MM.1S (cell line): ENCODE measurements at places on chromosomes 4 and X.

- no peak for DNase-seq
Observed at GRCh38 chr4:100008048-100008447, 58.0 kb upstream of the H2AZ1 start.

GRCh38 chr4:123356921-123357320, 39.7 kb upstream of the SPRY1 start:
- DNase-seq, result no peak

GRCh38 chr4:41734371-41734770, 14.2 kb downstream of the PHOX2B start:
- no peak for DNase-seq

DNA sequence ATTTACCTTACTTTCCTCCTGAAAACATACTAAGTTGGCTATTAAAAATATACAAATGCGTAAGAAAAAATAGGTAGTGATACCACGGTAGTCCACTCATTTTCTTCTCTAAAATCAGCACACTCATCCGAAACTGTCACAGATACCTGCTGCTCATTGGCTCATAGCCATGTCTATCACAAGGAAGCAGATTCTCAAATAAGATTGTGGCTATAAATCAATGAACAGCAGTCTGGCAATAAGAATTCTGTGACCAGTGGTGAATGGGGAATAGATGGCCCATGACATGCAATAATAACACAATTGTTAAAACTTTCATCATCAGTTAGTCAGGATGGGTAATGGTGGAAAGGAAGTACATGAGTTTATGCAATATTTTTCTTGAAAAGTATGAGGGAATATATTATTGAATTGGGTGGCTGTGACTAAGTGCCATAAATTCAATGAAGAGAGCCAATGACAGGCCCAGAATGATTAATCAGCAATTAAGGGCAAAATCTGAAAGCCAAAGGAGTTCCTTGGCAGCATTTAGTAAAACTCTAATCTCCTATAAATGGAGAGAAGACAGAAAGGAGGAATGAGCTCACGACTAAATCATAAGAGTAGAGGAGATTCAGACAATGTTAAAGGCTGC, 202.3 kb upstream of the NEIL3 start:
- DNase-seq, result no peak

DNA sequence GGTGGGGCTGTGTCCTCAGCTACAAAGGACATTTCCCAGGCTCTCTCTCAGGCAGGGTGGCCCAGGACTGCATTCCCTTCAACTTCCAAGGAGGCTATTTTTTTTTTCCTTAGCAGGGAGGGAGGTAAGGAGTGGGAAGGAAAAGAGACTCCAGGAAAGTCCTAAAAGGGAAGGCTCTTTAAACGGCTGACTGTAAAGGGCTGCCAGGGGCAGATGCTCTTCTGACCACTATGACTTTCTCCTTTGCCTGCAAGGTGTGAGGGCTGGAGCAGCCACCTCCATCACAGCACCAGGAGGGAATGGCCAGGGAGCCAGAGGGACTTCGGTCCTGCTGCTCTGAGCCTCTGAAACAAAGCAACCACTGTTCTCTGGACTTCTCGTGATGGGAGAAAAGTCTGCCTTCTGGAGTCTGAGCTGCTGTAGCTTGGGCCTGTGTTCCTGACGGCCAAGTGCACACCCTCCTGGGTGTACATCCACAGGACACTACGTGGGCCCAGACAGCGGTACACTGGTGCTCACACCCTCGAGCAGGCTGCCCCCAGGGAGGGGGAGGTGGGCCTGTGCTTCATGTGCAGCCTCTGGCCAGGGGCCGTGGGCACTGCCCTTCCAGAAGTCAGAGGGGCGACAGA, 17.9 kb downstream of the NAT8L start:
- no peak for DNase-seq

DNA sequence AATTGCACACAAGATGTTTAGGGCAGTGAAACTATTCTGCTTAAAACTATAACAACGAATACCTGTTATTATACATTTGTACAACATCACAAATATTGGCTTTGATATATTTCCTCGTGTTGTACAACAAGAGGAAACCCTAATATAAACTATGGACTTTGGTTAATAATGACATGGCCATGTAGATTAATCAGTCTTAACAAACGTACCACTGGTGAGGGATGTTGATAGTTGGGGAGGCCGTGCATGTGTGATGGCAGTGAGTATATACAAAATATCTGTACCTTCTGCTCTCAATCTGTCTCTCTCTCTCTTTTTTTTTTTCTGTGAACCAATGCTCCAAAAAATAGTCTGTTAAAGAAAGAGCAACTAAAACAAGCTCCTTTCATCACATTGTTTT, 22.2 kb upstream of the HPGD start:
- no peak for DNase-seq

- no peak for DNase-seq
Observed at GRCh38 chr4:105541420-105541819, 11.0 kb upstream of the ARHGEF38 start.

DNA sequence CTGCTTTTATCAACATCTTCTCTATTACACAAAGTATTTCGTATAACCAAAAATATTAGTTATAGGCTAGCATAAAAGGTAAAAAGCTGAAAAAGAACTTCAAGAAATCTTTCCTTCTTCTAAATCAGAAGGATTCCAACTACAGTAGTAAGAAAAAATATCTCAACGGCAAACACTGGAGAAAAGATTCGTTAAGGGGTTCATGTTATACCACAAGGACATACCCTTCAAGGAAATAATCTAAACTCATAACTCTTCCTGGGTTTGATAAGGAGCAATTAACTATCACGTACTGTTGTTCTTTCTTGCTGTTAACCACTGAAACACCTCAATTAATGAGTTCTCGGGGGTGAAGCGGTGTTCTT, 1.5 kb downstream of the SMIM14 start:
- DNase-seq, result no peak

DNA sequence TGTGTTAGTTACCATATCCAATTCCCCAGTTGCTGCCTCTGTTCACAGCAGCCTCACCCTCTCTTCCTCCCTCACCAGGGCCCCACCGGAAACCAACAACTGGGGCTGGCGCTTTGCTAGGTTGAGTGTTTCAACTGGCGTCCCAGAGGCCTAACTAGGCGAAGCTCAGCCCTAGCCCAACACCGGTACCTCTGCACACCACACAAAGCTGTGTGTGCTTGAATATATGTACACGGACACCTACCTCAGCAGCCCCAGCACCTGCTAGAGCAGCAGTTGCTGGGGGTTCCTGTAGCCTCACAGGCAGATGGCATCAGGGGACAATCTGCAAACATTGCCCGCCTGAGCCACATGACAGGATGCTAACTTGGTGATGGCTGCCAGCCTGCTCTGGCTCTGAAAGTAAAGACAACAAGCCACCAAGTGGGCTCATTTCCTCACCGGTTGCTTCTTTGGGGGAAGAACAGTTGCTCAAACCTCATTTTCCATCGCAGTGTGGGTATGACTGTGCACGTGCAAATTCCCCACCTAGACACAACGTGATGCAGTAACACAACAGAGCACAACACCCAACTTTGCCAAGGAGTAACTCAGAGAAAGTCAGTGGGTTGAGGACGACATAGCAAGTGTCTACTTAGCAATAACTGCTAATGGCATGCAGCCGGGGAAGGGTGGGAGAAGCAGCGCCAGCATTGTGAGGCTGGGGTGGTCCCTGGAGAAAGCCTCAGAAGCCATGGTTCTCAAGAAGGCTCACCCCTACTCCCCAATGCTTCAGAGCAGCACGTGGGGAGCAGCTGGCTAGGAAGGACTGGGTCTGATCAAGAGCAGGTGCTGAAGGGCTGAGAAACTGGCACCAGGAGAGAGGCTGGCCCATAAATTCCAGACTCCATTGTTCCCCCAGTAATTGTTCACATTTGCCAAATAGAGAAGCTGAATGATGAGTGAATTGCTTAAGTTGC, 139.5 kb downstream of the SH3KBP1 start:
- DNase-seq, result no peak

- no peak for DNase-seq
Observed at GRCh38 chr4:576245-576821, at the start of gene TMEM271. TSS of gene TMEM271 (minus strand) at chr4:576295. CDS start at chr4:576062, 233 bp downstream.

DNA sequence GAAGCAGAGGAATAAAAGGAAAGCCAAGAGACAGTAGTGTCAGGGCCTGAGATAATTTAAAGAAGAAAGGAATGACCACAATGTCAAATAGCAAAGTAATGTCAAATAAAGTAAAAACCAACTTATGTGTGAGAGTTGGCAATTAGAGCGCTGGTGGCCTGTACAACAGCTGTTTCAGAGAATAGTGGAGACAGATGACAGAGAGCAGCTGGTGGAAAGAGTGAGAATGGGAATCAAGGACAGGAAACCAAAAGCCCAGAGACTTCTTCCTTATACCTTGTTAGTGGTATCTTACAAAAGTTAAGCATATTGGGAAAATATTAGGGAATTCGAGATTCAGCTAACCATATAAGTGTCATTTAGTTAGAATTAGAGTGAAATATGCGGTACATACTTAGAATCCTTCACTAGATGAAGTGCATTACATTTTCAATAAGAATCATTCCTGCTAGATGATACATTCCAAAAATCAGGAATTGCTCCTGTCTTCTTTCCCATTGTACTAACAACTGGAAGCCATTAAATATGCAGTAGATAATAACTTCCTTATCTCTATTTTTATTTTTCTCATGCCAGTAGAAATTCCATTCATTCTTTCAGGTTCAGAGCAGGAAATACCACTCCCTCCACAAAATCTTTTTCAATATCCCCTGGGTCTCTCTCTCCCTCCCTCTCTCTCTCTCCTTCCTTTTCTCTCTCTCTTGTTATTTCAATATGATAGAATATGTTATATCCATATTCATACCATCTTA, 525.4 kb downstream of the CENPC start:
- no peak for DNase-seq

- no peak for DNase-seq
Observed at GRCh38 chrX:47482065-47482511, 934 bp downstream of the ZNF41 start.

GRCh38 chr4:162645381-162645780, 481.6 kb upstream of the FSTL5 start:
- no peak for DNase-seq

- DNase-seq, result peak; percentile 90
Observed at GRCh38 chr4:53702334-53703266, 111.3 kb upstream of the LNX1 start.

GRCh38 chrX:19758539-19758938, 128.9 kb downstream of the SH3KBP1 start:
- no peak for DNase-seq

DNA sequence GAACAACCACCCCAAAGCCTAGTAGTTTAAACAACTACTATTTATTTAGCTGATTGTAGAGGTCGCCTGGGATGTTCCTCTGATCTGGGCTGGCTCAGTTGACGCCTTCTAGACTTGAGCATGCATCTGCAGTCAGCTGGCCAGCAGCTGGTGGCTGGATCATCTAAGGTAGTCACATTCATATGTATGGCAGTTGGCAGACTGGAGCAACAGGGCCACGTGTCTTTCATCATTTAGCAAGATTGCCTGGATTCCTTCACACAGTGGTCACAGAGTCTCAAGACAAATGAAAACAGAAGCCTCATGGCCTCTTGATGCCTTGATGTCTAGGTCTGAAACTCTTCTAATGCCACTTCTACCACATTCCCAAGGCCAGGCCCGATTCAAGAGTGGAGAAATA, 220.6 kb upstream of the S100G start:
- no peak for DNase-seq

- no peak for DNase-seq
Observed at GRCh38 chr4:39319676-39320075, 46.5 kb downstream of the RFC1 start.

DNA sequence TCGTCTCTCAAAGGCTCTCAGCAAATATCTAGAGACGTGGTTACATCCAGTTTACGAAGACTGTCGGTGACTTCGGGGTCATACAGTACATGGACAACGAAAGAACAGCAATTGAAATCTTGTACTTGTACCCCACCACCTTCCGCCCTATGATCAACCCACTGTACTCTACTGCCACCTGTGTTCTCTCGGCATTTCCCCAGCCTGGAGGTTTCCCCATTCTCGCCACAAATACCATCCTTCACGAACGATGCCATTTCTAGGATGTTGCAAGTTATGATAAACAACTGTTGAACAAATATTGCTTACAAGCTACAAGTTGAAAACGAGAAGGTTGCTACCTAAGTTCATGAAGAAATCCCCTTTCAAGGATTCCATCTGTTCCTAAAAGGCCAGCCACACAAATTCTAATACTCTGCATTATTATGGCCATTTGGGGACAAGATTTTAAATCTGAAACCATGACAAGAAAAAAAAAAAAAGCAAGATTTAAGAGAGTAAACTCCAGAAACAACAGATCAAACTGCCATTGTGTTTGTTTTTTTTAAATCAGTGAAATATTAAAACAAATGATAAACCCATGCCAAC, 1.6 kb downstream of the APBB2 start:
- no peak for DNase-seq

DNA sequence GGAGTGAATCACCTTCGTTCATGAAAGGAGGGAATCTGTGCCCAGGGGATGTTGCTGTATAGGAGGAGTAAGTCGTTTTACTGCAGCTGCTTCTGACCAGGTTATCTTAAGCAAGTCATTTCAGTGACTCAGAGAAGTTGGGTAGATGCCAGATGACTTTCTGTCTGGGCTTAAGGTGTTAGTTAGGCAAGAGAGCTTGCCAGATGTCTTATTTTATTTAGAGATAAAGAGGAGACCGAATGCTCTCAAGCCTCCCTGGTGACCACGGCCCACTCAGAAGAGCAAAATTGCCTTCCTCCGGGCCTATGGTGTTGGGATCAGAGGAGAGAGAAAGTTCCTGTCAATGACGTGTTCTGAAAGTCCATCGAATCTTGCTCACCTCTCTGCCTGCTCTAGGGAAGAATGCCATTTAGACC, 16.3 kb upstream of the ZNF827 start:
- DNase-seq, result no peak

DNA sequence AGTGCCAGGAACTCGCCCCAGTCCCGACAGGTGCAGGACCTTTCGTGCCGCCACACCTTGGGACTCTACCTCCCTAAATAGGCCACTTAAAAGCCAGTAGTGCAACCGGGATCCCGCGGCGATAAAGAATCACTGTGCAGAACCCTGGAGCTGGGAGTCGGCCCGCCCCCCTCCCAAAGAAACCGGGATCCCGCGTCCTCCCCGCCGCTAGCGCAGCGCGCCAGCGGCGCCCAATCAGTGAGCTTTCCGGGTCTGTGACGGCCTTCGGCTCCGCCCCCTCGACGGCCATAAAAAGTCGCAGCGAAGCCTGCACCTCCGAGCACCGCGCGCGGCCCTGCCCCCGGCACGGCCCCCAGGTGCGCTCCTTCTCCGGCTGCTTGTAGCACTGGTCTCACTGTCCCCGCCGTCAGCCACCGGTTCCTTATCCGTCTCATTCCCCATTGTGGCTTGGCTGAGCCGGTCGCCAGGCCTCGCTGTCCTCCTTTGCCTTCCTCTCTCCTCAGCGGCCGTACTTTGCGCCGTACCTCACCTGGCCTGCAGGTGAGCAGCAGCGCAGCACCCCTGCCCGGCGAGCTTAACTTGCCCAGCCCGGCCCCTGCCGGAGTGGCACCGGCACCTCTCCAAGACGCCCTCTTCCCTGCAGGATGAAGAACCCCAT, at the start of gene LRAT:
LRAT (plus strand) TSS at position 318 of the 658 bp plus-strand sequence; CDS start at position 645, 327 bp downstream.
- DNase-seq, result no peak
